ENCODE measurements at places on chromosomes 1 and 21.

GRCh38 chr21:36471254-36471723 lies 8.6 kb downstream of the CLDN14 start:
- DNase-seq = no peak

- DNase-seq = no peak
Measured at GRCh38 chr1:208767816-208768215, 523.6 kb upstream of the PLXNA2 start.

- DNase-seq = no peak
Measured at GRCh38 chr1:156947818-156948525, 27.5 kb downstream of the LRRC71 start.

DNA sequence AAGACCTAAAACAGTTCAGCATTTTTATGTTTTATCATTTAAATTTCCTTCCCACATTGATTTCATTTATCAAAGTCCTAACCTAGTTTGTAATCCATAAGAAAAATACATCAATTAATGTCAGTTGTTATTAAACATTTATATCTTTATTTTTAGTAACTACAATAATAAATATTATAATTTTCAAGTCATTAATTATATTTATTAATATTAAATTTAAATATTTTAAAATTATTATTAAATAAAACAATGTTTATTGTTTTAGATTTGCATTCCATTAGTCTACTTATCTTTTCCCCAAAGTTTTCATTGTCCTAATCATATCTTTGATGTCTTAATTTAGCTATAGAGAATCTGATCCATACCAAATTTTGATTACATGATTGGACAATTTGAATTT lies 368.9 kb downstream of the PLA2G4A start:
- DNase-seq = no peak

GRCh38 chr1:111870181-111870580 lies 114.5 kb downstream of the DDX20 start:
- no peak for DNase-seq

DNA sequence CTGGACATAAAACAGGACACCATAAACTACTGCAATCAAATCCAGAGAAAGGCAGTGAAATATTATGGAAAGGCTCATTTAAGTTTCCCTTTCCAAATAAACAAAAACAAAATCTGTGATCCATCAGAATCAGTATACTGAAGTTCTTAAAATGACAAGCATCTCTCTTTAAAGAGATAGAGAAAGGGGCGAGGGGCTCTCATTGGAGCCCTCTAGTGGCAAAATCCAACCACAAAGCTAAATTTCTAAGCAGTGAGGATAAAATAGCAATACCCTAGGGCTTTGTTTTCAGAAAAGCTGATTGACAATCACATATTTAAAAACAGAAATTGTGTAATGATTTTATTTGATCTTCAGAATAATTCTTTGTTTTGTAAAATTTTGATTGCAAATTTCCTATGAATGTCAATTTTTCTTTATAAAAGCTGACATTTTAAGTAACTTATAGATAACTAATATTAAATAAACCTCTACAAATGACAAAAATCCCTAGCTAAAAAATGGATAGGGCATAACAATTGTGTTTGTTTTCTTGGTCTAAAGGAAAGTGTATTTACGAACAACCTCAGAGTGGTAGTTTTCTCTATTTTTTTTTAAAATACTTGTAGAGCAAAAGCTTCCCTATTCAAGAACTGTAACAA lies 138.2 kb downstream of the COL24A1 start:
- DNase-seq = no peak

DNA sequence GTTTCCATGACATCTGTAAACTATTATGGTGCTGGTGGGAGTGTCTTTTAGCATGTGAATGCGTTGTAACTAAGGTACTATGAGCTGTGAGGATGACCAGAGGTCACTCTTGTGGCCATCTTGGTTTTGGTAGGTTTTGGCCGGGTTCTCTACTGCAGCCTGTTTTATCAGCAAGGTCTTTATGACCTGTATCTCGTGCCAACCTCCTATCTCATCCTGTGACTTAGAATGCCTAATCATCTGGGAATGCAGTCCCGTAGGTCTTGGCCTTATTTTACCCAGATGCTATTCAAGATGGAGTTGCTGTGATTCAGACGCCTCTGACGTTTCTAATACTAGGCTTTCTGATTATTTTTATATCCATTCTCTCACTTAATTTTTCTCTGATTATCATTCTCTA lies 9.4 kb downstream of the NCAM2 start:
- no peak for DNase-seq

GRCh38 chr1:14440731-14441130 lies 157.8 kb upstream of the KAZN start:
- no peak for DNase-seq

DNA sequence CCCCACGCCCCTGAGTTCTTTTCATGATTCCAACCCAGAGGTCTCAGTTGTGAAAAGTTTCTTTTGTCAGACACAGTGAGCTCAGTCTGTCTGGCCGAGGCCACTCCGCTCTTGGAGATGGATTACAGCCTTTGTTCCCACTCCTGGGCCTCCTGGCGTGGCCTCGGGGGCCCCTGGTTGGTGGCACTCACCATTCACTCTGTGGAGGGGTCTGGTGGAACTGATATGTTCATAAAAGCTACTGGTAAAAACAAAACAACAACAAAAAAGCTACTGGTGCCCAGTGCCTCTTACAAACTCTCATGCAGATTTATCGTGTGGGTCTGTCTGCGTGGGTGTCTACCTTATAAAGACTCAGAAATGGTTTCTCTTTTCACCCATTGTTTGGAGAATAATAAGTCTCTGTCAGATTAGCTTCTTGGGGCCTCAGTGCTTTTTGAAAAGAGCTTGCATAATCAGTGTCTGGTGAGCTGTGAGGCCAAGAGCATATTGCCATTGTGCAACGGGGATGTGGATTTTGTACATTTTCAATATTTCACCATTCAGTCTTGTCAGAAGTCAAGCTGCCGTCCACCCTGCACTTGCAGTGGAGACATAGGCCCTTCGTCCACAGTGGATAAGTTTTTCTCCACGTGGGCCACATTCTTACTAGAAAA lies 86.7 kb downstream of the GALNT2 start:
- no peak for DNase-seq

DNA sequence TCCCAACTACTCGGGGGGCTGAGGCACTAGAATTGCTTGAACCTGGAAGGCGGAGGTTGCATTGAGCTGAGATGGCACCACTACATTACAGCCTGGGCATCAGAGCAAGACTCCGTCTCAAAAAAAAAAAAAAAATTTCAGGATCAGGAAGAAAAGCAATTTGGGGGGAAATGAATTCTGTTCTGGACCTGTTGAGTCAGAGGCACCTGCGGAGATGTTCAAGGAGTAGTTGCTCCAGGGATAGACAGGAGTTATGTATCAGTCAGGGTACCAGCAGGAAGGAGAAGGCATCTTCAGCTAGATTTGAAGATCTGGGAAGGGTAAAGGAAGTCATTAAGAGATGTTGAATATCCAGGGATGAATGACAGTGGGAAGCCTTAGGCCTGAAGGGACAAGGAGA lies 2.9 kb upstream of the RHBDL2 start:
- no peak for DNase-seq

- DNase-seq = no peak
Measured at GRCh38 chr1:36721261-36721660, 238.5 kb upstream of the CSF3R start.

GRCh38 chr1:177780096-177780700 lies 189.7 kb downstream of the SEC16B start:
- DNase-seq = peak; percentile 2

DNA sequence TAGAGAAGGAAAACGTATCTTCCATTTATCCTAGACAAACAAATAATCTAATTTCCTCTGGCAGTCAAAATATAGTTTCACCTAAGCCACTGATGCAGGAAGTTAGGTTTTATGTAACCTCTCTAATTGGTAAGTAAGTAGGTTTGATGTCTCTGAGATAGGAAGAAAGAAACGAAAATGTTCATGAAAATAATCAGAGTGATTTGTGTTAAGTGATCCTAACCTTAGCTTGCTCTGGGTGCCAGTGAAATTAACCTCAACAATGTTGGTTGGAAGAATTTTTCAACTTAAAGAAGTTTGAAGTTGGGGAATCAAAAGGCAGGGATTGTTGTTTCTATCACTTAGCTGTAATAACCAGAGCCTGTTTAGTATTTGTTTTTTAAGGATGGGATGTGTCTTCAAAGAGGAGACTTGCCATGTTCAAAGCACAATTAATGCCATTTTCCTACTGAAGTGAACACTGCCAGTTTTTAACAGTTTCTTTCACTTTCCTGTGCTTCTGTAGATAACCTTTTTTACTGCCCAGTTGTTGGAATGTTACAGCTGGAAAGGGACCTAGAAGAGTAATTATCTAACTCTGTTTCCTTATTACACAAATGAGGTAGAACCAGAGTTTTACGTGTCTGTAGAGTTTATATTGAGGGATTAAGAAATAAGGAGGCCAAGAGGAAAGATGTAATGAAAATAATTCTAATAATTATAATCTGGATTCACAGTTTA lies 18.4 kb downstream of the HIPK1 start:
- DNase-seq = no peak
